ENCODE measurements at places on chromosomes 7 and 10.

- peak; percentile 40 for DNase-seq
Measured at GRCh38 chr7:17298840-17299482, 509 bp downstream of the AHR start.

- DNase-seq, result no peak
Measured at GRCh38 chr10:102649797-102650654, 5.7 kb downstream of the TRIM8 start.

DNA sequence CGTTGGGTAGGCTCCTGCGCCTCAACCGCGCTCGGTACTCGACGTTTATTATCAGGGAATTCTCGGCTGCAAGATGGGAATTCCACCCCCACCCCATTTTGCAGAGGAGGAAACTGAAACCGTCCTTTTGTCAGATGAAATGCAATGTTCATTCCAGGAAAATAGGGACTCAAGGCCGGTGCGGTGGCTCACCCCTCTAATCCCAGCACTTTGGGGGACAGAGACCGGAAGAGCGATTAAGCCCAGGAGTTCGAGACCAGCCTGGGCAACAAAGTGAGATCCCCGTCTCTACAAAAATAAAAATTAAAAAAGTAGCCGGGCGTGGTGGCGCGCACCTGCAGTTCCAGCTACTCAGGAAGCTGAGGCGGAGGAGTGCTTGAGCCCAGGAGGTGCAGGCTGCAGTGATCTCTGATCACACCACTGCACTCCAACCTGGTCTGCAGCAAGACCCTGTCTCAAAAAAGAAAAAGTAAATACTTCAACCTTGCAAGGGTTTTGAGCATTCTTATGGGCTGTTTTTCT lies 720 bp upstream of the RFC2 start:
- no peak for DNase-seq

DNA sequence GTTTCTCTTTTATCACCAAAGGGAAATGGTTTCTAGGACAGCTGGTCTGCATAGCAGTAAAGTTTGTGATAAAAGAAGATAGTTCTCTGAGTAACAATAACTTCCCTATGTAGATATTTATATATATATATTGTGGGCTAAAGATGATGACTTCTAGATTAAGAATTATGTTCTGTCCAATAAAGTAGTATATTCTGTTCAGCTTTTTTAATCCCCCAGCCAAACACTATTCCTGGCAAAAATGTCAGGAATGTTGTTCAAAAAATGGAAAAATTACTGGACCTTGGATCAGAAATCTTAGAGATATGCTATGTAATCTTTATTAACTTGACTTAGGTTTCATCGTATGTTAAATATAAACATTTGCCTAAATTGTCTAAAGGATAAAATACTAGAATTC lies 136.3 kb upstream of the GNAI1 start:
- no peak for DNase-seq

DNA sequence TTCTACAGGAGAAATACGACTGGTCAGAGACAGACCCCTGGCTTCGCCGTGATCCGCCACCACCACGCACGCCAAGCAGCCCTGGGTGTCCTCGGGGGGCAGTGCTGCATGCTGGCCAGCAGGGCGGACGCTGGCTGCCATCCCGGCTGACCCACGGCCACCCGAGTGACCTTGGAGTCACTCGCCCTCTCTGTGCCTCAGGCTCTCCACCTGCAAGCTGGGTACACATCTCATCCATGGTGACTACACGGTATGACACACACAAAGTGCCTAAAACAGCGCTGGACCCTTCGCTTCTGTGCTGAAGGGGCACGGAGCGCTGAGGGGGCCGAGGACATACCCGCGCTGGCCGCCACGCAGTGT lies 62.0 kb upstream of the RNF32 start:
- no peak for DNase-seq

- DNase-seq, result no peak
Measured at GRCh38 chr7:23969443-23969842, 259.4 kb downstream of the STK31 start.

GRCh38 chr7:55571511-55572377 lies 558 bp downstream of the VOPP1 start:
- peak; percentile 70 for DNase-seq

DNA sequence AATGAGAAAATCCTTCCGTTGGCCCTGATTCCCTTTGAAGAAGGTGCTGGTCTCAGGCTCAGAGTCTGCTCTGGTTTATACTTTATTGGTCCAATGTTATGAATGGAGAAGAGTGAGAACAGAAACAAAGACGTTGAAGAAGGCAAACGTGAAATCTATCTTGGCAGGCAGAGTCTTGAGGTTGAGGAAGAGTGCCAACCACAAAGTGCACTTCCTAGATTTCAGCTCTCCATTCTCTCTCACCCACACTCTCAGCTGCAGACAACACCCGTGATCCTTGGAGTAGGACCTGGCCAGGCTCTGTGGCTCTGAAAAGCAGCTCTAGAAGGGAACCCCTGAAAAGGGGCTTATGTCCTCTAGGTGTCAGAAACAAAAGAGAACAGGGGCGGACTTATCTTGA lies 128.9 kb upstream of the PLXNA4 start:
- no peak for DNase-seq

- DNase-seq, result no peak
Measured at GRCh38 chr10:86290933-86291615, 75.5 kb downstream of the GRID1 start.

GRCh38 chr10:132632851-132633684 lies 95.5 kb downstream of the INPP5A start:
- DNase-seq, result no peak

GRCh38 chr7:107967420-107967819 lies 35.5 kb downstream of the LAMB1 start:
- DNase-seq, result no peak

DNA sequence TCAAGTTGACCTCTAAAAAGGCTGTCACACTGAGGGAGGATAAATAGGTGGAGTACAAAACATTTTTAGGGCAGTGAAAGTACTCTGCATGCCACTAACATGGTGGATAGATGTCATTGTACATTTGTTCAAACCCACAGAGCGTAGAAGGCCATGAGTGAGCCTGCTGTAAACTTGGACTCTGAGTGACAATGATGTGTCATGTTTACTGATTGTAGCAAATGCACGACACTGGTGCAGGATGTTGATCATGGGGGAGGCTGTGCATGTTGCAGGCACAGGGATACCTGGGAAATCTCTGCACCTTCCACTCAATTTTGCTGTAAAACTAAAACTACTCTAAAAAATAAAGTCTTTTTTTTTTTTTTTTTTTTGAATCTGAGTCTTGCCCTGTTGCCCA lies 52.5 kb upstream of the GRID1 start:
- no peak for DNase-seq

DNA sequence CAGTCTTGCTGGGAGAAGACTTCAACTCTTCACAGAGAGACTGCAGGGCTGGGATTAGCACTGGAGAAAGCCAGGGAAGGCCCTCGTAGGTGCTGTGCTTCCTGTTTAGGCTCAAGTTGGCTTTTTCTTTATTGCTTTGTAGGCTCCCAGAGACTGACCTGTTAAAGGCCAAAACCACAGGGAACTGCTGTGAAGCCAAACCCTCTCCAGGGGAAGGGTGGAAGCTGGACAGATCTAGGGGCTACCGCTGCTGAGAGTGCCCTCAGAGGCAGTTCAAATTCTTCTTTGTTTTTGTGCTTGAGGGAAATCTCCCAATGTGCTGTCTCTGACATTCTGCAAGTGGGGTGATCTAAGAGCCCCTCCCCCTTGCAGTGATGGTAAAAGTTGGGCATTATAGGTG lies 198.4 kb downstream of the CNTNAP2 start:
- no peak for DNase-seq

- no peak for DNase-seq
Measured at GRCh38 chr10:6964543-6964942, 384.5 kb upstream of the PRKCQ start.

DNA sequence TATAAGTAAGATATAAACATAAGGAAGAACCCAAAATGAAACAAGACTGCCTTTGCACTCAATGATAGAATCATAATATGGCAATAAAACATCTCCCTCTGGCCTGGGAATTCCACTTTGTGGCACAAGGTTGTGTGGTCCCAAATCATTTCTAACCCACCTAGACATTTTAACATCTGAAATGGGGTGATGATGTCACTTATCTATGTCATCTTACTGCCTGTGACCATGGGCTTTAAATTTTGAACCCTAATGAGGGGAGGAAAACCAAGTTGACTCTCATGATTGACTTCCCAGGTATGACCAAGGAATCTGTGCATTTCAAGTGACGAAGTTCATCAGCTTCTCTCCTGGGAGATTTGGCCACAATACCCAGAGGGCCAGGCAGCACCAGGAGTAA lies 24.5 kb upstream of the ACSM6 start:
- DNase-seq, result no peak

DNA sequence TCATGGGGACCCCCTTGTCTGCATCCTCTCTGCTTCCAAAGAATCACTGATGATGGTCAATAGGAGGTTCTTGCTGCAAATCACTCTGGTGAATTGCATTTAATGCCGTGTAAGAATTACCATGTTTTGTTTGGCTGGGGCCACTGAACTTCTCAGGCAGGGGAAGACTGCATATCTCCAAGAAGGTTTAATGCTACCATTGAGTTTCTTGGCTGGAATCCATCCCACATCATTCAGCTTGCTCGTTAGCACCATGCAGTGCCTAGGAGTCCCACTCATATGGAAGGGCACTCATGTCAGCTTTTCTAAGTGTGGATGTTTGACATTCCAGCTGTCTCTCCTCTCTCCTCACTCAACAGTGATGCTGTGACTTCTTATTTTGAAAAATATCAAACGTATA lies 50.2 kb upstream of the BAMBI start:
- DNase-seq, result no peak

GRCh38 chr10:120805014-120805812 lies 45.9 kb upstream of the WDR11 start:
- no peak for DNase-seq

DNA sequence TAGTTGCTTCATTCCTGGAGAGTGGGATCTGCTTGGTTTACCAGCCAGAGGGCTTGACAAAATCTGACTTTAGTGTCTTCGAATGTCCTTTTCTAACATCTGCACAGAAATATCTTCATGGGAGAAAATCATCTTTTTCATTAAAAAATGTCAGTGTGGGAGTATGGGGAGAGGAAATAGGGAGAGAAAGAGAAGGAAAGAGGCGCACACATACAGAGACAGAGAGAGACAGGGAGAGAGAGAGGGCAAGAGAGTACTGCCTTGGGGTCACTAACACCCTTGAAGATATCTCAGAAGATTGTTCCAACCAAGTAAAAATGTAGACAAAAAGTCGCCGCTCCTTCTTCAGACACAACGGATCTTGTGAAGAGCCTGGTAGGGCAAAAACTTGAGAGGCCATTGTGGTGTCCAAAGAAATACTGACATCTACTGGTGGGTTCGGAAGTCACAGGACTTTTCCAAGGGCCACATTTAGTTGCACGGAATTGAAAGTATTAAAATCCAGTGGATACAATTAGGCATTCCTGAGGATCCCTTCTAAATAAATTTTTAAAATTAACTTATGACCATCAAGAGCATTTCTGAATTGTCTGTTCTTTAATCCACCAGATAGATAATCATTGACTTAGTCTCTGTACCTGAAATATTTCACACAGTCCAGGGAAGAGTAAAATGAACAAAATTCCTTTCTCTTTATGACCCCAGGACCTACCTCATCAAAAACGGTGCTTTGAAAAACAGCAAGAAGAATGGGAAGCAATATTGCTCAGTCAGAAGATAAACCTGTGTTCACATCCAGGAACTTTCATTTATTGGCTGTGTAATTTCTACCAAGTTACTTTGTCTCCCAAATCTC lies 29.7 kb downstream of the VIM start:
- DNase-seq, result peak; percentile 35

- no peak for DNase-seq
Measured at GRCh38 chr7:76074972-76075370, 27.1 kb downstream of the MDH2 start.

DNA sequence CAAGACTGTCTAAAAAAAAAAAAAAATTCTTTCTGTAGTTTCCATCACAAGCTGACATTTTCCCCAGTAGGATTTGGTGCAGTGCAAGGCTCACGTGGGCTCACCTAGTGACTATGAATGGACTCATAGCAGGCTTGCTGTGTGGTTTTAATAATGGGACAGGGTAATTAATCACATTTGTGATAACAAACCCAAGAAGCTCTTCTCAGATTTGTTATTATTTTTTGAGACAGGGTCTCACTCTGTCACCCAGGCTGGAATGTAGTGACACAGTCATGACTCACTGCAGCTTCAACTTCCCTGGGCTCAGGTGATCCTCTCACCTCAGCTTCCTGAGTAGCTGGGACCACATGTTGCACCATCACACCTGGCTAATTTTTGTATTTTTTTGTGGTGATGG lies 40.0 kb downstream of the NACAD start:
- no peak for DNase-seq

- DNase-seq, result no peak
Measured at GRCh38 chr10:58348571-58349033, 13.8 kb downstream of the UBE2D1 start.

DNA sequence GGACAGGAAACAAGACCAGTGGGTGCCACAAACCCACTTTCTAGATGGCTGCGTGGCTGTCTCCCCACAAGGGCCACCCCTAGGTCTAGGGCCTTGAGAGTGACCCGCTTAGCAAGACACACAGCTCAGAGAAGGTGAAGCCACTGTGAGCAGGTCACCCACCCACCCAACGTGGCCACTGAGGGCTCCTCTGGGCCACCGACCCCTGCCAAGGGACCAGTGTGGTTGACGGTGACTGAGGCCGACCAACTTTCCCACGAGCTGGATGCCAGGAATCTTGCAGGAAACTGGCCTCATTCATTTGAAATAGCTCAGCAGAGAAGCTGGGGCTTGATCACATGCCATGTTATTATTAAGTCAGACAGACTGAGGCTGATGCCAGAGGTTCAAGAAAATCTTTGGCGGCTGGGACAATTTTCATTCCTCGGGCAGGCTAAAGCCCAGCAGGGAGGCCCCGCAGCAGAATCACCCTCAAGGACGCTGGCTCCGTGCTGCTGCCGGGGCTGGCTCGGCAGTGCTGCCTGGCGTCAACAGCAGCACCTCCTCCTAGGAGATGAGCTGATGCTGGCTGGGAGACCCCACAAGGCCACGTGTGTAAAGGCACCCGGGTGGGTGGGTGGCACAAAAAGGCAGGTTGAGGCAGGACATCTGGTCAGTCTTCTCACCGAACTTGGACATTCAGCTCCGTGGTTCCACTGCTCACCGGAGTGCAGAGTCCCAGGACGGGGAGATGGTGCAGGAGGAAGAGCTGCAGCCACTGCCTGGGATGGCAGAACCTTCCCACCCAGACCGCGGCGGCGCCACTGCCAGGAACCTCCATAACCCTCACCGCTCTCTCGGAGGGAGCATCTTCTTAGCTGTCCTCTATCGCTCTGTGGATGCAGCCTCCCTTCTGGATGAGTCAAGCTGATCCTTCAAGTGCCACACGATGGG lies 57.8 kb downstream of the ZRANB1 start:
- peak; percentile 28 for DNase-seq

DNA sequence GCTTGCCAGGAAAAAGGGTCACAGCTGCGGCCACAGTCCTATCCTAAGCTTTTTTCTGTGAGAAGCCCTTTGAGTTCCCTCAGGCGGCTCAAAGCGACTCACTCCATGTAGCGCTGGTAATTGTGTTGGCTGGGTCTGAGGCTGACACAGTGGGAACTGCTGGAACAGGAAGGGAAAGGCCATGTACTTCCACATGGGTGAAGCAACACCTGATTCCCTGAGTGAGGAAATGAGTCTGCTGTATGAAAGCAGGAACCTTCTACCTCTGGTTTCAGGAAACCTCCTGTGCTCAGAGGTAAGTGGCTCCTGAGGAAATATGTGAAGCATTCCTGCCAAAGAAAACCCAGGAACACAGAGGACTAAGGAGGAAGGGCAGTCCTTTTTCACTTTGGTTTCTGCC lies 734.6 kb upstream of the SORCS1 start:
- DNase-seq, result no peak

Measured in GM13976 (cell line).